ENCODE measurements at places on chromosomes 12 and 14.

DNA sequence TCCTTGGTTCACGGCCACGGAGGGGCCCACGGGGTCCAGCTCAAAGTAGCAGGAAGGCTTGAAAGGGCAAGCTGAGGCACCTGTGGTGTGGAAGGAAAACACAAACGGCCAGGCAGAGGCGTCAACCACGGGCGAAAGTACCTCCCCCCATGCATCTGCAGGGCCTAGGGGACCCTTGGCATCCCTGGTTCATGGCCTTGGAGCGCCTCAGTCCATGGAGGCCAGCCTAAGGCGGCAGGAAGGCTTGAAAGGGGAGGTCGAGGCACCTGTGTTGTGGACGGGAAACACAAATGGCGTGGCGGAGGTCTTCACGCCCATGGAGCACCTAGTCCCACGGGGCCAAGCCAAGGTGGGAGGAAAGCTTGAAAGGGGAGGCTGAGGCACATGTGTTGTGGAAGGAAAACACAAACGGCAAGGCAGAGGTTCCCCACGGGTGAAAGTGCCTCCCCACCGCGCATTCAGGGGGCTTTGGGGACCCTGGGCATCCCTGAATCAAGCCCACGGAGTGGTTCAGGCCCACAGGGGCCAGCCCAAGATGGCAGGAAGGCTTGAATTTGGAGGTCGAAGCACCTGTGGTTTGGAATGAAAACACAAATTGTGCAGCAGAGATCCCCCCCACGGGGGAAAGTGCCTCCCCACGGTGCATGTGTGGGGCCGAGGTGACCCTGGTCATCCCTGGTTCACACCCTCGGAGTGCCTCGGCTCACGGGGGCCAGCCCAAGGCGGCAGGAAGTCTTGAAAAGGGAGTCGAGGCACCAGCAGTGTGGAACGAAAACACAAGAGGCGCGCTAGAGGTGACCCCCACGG lies 380.8 kb downstream of the ALG10 start:
- no peak for DNase-seq

GRCh38 chr12:76698966-76699365 lies 64.9 kb upstream of the ZDHHC17 start:
- DNase-seq = no peak

DNA sequence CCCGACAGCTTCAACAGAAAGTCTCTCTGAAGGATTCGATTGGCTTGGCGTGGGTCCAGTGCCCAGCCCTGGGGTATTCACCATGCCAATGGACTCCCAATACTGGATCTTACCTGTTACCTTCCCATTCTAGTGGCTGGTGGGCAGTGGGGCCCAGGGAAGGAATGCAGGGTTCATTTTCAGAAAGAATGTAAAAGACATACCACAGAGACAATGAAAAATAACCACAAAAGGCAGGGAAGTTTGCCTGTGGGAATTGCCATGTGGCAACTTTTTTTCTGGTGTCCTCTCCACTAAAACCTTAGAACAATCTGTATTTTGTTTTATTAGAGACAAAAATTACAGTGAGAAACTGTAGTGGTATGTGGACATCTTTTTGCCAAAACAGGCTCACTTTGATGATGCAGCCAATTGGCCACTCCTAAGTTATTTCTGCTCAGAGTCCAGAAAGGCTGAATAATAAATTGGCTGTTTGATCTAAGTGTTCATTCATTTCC lies 55.2 kb downstream of the PTGER2 start:
- DNase-seq = no peak

DNA sequence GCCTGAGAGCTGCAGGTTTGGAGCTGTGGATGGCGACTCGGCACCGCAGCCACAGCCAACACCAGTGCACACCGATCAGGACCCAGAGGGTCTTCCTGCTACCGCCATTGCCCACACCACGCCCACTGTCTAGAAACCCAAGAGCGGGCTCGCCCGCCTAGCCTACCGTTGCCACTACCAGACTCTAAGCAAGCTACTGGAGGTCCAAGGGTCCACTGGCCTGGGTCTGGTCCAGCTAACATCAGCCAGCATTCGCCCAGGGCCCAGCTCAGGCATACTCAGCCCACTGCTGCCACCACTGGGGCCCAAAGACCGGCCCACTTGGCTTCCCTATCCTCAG lies 30.5 kb upstream of the MON2 start:
- DNase-seq = no peak

- DNase-seq = no peak
Measured at GRCh38 chr14:57297852-57298251, 29.1 kb downstream of the AP5M1 start.

DNA sequence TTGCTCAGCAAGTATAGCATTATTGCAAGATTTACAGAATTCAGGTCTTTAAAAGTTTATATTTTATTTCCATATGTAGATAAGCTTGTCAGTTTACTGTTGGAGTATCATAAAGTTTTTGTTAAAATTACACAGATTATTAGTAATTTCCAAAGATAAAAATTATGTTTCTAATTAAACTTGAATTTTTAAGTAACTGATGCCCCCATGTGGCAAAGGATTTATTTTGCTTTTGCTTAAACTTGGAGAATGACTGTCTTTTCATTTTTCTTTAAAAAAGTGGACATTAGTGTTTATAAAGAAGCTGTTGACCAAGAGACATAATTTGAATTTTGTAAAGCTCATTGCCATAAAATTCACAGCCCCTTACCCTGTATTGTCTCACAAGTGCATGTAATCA lies 45.8 kb downstream of the ETNK1 start:
- DNase-seq = no peak

GRCh38 chr12:26188127-26188526 lies 7.2 kb upstream of the SSPN start:
- DNase-seq = no peak

DNA sequence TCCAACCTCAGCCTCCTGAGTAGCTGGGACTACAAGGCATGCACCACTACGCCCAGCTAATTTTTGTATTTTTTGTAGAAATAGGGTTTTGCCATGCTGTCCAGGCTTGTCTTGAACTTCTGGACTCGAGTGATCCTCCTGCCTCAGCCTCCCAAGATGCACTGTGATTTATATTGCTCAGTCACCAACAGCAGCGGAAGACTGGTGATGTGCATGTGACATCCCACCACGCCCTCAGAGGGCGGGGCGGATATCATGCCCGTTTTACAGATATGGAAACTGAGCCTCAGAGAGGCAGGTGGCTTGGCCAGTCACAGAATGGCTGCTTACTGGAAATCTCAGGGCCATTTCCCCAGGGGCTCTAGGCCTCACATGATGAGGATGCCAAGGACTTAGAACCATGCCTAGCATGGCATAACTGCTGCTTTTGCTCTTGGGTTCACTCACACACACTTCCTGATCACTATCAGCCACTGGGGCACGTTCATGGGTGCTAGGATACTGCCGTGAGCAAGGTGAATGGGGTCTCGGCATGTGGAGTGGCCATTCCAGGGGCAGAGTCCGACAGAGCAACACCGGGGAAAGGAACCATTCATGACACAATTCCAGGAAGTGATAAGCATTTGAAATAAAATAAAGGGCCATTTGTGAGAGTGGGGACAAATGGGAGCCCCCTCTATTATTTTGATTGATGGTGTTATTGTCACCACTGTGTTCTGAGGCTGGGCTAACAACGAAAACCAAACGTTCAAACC lies 31.9 kb downstream of the RBM19 start:
- DNase-seq = no peak

GRCh38 chr14:27863166-27863565 lies 903.4 kb upstream of the FOXG1 start:
- no peak for DNase-seq

DNA sequence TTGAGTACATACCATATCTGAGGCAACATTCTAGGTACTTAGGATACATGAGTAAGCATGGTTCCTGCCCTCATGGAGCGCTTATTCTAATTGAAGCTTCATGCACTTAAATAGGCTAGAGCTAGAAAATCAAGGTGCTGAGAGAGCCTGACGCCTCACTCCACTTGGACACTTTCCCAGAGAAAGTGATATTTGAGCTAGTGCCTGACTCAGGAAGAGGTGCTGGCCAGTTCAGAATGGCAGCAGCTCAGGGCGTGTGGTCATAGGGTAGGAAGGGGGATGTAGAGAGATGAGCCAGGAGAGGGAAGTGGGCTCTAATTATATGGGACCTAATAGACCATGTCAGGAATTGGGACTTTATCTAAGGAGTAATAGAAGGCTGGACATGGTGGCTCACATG lies 33.3 kb downstream of the TULP3 start:
- no peak for DNase-seq

GRCh38 chr12:104482113-104482512 lies 25.4 kb downstream of the CHST11 start:
- DNase-seq = no peak

DNA sequence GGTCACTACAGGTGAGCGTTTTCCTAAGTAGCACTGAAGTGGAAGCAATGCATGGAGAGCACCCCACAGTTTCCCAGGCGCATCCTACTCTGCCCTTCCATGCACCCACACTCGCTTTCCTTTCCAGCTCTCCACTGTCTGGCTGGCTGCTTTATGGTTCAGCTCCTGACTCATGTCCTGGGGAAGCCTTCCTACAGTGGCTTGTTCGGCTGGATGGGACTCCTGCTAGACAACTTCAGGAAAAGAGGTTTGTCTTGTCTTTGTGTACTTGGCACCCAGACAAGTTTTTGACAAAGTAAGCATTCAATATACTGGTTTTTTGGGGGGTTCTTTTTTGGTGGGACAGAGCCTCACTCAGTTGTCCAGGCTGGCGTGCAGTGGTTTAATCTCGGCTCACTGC lies 21.6 kb downstream of the PPM1H start:
- no peak for DNase-seq

DNA sequence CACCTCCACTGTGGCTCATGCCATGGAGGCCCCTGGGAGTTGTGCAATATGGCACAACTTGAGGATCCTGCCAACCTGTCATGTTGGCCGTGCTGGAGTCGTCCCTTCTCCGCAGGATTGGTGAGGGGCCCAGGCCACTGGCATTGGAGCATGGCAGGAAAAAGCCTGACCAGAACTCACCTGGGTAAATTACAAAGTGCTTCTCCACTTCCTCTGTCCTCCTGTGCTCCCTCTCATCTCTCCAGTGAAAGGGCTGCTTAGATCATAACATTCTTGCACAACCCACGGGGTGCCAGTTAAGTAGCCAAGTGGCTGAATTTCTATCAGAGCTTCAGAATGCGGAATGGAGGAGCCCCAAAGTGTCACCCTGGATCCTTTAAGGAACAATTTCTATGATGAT lies 381.0 kb downstream of the DPF3 start:
- DNase-seq = no peak

DNA sequence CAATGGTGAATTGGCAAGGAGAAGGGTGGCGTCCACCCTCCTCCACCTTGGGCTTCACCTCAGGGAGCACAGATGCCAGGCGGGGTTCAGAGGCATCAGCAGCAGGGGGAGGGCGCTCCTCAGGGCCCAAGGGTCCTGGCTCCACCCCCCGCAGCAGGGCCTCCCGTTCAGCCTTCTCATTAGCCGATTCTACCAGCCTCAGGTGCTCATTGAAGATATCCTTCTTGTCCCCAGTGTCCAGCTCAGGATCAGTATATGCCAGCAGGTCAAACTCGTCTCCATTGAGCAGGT lies 19.3 kb upstream of the PRKAG1 start:
- no peak for DNase-seq

- peak; percentile 73 for DNase-seq
Measured at GRCh38 chr12:45991284-45992249, 1.2 kb upstream of the SCAF11 start.

DNA sequence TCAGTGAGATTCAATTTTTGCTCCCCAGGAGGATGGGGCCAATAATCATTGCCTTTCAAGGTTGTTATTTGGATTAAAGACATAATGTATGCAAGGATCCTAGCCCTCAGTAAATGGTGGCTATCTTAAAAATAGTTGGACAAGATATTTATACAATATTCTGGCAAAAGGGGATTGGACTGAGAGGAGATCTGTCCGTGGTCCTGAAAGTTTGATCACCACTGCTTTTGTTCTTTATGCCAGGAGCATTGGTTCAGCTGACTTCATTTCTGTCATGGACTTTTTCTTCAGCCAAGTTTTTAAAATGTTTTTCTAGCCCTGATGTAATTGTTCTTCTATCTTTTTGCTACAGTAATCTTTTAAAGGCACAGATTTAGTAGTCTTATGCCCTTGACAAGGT lies 70.2 kb upstream of the TCL1A start:
- no peak for DNase-seq

GRCh38 chr14:50030036-50030435 lies 86.3 kb downstream of the VCPKMT start:
- DNase-seq = no peak

DNA sequence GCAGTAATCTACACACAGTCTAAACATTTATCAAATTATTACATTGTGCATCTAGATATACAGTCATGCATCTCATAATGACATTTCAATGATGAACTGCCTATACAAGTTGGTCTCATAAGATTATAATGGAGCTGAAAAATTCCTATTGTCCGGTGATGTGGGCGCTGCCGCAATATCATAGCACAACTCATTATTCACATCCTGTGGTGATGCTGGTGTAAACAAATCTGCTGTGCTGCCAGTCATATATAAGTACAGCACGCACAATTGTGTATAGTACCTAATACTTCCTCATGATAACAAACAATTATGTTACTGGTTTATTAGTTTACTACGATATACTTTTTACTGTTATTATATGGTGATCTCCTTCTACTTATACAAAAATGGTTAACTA lies 768.8 kb upstream of the NOVA1 start:
- DNase-seq = no peak

GRCh38 chr14:36514278-36515104 lies 5.5 kb downstream of the NKX2-1 start:
- DNase-seq = no peak

DNA sequence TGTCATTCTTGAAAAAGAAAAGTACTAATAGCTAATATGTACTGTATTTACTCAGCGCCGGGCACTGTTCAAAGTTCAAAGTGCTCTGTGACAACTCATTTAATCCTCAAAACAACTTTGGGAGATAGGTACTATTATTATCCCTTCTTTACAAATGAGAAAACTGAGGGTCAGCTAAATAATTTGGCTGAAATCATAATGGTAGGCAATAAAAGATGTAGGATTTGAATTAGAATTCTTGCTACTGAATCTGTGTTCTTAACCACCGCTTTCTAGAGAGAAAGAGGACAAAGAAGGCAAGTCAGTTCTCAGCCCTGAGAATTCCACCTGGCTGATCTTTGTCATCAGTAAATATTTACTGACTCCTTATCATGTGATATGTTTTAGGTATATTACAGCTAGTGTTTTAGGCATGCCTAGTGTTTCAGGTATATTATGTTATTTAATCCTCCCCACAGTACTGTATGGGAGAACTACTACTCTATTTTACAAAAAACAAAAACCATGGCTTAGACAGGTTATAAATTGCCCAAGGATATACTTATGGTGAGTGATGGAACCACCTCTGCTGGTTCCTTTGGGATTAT lies 205.7 kb upstream of the GZMB start:
- DNase-seq = no peak

All from C1 segment of cervical spinal cord (tissue), 14 donors.